Activated naive CD4-positive, alpha-beta T cell treated with anti-CD3 and anti-CD28 coated beads for 36 hours (primary cell): ENCODE measurements at places on chromosomes 13 and 19. TPM values are rescaled to one million over a fixed set of nuclear protein-coding genes. Genes with fewer than 3 reads are reported as not detected.

NPAS1 gene
- not detected for total RNA-seq

TRPC4 gene
- total RNA-seq: not detected

PTGIR gene
- total RNA-seq: 16.3 TPM

PLVAP gene
- not detected for total RNA-seq

ZFP14 gene
- total RNA-seq: 3.1 TPM

LILRB1 gene
- total RNA-seq: 0.36 TPM

TEX101 gene
- not detected for total RNA-seq

DNA sequence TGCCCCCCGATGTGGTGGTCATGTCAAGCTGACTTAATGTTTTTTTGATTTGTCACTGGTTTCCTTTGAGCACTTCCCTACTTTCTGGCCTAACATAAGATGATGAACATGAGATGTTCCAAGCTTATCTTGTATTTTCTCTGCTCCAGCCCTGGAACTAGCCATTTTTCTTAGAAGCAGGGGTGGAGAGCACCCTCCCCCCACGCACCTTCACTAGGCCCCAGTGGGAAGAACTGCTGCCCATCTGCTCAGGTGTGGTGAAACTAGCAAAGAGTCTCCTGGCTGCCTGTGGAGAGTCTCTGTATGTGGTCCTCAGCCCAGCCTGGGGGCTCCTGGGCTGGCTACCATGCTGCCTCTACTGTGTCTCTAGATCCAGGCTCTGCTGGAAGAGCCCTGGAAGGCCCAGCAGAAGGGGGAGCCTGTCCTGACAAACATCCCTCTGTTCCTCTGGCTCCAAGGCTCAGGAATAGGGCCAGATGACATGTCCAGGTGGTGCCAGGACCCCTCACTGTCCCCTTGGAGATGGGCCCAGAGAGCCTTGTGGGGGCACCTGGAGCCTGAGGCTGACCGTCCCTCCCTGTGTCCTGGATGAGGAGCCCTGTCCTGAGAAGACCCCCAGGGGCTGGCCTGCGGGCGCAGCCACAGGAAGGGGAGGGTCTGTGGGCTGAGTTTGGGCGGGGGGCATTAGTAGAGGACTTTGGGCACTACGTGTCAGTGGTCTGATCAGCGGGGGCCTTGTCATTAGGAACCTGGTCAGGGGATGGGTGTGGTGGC lies 4.8 kb upstream of the ZNF14 start:
- no peak for DNase-seq

- DNase-seq: no peak
Observed at GRCh38 chr13:51663973-51664957, 80.0 kb downstream of the WDFY2 start.

DNA sequence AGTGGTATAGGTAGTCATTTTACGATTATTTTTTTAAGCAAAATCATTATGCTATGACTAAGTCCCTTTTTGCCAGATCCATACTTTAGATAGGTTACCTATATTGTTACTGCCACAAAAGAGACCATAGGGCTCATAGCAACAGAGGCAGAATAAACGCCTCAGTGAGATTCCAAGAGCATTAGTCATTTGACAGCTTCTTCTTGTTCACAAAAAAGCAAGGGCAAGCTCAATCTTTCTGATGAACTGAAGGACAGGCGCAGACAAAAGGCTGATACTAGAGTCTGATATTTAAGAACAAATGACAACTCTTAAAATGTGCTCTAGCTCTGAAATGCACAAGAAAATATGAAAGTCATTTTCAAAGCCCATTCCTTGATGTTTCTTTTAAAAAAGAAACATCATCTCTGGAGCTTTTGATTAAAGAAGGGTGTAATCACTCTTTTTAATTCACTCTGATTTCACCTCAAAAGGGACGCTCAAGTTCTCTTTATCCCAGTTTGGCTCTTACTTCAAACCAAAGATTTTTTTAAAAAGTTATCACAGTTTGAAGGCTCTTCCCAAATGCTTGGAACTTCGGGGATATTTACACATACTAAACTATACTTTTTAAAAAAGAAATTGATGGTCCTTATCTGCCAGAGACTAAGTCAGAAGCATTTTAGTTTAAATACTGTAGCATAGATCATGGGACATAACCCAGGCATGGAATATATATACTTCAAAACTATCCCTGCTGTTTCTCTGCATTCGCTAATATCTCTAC lies 187.2 kb downstream of the EFNB2 start:
- no peak for DNase-seq

- no peak for DNase-seq
Observed at GRCh38 chr19:8088752-8089663, 36.4 kb downstream of the CCL25 start.

DNA sequence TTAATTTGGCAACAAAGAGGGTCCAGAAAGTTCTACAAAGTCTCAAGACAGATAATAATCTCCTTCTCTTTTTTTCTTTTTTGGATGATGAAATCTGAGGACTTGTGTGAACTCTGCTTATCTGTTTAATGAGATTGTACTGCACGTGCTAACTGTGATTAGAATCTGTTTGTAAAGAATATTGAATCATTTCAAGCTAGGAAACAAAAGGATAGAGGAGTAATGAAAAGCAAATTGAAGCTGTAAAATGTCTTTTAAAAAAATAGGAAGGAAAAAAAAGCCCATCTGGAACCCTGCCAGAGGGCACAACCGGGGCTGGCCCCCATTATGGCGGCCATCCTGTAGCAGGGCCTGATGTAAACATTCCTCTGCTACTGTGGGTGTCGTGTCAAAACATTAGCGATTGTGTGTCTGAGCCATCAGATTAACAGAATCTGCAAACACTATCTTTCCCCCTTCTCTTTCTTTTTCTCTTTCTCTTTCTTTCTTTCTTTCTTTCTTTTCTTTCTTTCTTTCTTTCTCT lies 83.0 kb downstream of the FLT1 start:
- no peak for DNase-seq

DNA sequence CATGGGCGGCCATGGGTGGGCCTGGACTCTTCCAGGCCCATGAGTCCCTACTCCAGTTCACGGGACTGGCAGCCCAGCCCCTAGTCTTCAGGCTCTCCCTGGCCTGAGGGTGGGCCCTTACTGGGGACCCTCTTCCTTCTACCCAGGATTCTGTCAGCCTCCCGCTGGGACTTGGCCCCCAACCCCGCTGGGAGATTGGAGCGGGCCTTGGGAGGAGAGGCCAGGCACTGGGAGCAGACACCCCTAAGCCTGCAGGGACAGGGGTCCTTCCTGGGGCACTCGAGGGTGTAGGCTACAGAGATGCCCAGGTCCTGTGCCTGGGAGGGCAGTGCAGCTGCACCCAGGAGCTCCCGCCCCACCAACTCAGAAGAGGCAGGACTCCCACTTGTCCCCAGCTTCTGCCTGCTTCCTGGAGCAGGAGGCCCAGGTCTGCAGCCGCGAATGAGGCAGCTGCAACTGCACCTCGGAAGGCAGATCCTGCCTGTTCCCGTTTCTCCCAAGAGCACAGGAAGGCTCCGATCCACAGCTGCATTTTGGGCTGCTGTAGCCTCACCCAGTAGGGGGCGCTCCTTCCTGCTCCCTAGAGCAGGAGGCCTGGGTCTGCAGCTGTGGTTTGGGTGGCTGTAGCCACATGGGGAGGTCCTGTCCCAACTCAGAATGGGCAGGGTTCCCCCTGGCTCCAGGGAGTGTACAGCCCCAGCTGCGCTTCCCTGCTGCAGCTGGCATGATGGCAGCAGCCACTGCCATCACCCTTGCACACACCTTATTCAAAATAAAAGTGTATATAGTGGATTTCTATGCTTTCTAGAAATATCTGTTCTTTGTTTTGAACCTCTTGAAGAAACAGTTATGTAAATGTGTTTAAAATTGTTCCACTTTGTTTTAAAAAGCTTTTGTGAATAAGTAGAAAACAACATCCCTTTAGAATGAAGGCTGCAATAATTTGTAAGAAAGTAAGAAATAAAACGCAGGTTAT lies 46.8 kb downstream of the TEX26 start:
- DNase-seq: peak; percentile 57

DNA sequence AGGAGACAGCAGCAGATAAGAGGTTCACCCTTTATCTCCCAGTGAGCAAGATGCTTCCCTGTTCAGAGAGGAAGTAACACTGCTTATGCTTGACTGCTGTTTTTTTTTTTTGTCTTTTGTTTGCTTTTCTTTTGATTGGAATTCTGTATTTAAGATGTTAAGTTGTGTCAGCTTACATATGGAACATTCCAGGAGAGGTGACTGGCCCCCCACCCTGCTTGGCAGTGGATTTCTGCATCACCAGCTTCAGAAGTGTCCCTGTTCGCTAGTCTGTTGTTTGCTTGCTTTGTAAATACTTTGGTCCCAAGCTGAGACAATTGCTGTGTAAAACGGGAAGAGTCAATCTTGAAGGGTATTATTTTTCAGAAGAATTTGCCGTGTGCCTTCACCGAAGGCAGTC lies 43.0 kb downstream of the IFT88 start:
- no peak for DNase-seq

- DNase-seq: no peak
Observed at GRCh38 chr19:28489776-28490175, 723.2 kb downstream of the UQCRFS1 start.

- DNase-seq: no peak
Observed at GRCh38 chr19:46621191-46622117, 3.4 kb downstream of the PTGIR start.
